ENCODE measurements at places on chromosomes 7 and 10.

GRCh38 chr7:4689668-4690067 is 7.6 kb downstream of the FOXK1 start:
- no peak for DNase-seq

GRCh38 chr10:56296618-56297017 is 64.4 kb downstream of the ZWINT start:
- no peak for DNase-seq

DNA sequence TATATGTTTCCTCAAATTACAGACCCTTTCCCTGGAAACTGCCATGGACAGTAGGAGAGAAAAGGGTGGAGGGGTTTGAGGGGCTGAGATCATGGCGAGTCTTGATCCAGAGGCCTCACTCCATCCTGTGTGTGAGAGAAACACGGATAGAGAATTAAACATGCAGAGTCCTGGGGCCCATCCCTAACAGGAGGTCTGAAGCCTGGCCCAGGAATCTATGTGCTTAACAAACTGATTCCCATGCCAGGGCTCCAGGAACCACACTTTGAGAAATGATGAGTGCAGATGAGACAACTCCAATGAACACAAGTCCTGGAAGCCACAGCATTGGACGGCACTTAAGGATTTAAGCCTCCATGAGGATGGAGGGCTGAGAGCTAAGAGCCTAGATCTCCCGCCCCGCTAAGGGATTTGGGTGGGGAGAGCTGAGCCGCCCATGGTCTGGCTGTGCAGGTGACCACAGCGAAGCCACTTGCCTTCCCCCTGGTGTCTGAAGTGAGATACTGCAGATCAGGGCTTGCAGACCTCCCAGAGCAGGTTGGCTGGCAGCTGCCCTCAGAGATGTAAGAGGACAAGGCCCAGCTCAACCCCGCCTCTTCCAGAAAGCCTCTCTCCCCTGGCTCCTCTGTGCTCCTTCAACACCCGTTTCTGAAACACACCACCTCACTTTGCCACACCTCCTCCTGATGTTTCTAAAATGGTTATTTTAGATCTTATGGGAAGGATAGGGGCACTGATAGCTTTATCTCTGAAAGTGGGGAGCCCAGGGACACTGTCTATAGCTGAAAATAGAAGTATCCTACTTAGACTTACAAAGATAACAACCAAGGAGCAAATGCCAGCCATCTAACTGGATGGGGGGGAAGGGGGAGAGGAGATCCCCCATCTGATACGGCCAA is 24.8 kb upstream of the EIF5AL1 start:
- no peak for DNase-seq

- no peak for DNase-seq
Observed at GRCh38 chr7:91270372-91270771, 6.1 kb downstream of the FZD1 start.

DNA sequence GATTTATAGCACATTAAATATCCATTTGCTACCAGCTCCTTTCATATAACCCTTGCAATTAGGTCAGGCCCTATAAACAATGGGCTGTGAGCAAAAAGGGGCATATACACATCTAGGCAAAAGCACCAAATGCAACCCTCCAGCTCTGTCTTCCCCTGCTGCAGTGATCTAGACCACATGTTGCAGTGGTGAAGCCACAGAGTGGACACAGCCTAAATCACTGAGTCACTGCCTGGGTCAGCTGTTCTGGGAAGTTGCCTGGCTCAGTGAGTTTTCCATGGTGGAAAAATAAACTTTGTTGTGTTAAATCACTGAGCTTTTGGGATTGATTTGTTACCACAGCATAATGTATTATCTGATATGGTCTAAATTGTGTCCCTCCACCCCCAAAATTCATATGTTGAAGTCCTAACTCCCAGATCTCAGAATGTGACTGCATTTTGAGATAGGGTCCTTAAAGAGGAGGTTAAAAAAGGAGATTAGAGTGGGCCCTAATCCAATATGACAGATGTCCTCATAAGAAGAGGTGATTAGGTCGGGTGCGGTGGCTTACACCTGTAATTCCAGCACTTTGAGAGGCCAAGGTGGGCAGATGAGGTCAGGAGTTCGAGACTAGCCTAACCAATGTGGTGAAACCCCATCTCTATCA is 70.4 kb downstream of the ZFAND4 start:
- DNase-seq = no peak

DNA sequence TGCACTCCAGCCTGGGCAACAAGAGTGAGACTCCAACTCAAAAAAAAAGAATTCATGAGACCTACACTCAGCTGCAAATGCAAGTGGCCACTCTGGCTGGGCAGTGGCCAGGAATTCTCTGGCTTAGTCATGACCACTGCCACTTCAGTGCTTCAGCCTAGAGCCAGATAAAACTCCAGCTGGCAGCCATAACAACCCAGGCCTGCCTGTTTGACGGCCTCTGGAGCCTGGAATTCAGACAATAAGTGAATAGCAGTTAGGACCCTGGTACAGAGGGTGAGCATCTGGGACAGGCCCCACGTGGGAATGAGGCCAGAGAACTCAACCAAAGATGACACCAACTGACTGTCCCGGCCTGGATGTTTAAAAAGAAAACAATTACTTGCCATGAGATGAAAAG is 18.9 kb downstream of the RCC1L start:
- DNase-seq = no peak

GRCh38 chr10:125409756-125410155 is 249.4 kb upstream of the CTBP2 start:
- DNase-seq = no peak

GRCh38 chr7:98956937-98957336 is 78.6 kb downstream of the TRRAP start:
- no peak for DNase-seq

GRCh38 chr10:25842146-25842545 is 91.9 kb upstream of the MYO3A start:
- no peak for DNase-seq

GRCh38 chr10:49509771-49510303 is 29.1 kb downstream of the ERCC6 start:
- no peak for DNase-seq

GRCh38 chr10:48554246-48554645 is 50.6 kb downstream of the ARHGAP22 start:
- no peak for DNase-seq

GRCh38 chr10:86632009-86632800 is 22.1 kb upstream of the OPN4 start:
- DNase-seq = no peak

DNA sequence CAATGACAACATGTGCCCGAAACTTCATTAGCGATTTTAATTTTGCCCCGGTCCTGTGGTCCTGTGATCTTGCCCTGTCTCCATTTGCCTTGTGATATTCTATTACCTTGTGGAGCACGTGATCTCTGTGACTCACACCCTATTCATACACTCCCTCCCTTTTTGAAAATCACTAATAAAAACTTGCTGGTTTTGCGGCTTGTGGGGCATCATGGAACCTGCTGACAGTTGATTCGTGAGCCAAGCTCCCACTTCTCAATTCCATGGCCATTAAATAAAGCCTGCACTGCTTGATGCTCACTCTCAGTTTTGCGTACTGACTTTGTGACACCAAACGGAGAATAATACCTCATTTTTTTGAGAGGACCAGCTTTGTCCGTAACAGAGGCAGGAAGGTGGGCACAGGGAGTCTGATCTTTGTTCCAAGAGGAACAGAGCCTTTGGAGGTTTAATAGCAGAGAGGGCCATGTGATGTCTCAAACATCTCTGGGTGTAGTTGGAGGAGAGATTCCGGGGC is 3.8 kb upstream of the ADAMTS14 start:
- no peak for DNase-seq

DNA sequence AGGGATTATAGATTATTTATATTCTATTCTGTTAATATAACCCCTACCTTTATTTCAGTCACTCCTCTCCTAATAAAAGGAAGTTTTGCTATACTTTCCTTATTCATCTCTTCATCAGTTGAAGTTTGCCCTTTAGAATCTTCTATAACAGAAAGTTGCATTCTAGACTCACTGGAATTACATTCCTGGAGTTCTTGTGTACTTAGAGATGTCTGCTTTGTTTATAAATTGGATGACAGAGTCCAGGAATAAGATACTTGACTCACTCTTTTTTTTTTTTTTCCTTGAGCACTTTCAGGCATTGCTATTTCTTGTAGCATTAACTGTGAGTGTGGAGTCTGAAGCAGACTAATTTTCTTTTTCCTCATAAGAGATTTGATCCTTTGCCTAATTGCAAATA is 640.8 kb downstream of the XPNPEP1 start:
- no peak for DNase-seq

DNA sequence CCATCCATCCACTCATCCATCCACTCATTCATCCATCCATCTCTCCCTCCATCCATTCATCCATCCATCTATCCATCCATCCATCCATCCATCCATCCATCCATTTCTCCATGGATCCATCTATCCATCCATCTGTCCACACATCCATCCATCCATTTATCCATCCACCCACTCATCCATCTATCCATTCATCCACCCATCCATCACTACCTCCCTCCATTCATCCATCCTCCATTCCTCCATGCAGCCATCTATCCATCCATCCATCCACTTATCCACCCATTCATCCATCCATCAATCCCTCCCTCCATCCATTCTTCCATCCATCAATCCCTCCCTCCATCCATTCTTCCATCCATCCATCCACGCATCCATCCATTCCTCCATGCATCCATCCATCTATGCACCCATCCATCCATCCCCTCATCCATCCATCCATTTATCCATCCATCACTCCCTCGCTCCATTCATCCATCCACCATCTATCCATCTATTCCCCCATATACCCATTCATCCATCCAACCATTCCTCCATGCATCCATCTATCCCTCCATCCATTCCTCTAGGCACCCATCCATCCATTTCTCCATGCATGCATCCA is 21.1 kb downstream of the ELN start:
- DNase-seq = no peak

DNA sequence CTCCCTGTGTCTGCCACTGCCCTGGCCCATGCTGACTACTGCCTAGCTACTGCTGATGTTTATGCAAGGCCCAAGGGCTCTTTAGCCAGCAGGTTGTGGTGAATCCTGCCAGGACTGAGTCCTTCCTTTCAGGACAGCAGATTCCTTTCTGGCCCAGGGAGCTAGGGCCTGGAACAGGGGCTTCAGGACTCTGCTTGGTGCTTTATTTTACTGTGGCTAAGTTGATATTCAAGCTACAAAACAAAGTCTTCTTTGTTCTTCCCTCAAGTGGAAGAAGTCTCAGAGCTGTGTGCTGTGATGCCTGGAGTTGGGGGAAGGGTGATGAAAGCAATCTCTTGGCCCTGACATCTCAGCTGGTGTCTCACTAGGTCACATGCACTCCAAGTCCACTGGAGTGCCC is 66.2 kb upstream of the NME8 start:
- no peak for DNase-seq

DNA sequence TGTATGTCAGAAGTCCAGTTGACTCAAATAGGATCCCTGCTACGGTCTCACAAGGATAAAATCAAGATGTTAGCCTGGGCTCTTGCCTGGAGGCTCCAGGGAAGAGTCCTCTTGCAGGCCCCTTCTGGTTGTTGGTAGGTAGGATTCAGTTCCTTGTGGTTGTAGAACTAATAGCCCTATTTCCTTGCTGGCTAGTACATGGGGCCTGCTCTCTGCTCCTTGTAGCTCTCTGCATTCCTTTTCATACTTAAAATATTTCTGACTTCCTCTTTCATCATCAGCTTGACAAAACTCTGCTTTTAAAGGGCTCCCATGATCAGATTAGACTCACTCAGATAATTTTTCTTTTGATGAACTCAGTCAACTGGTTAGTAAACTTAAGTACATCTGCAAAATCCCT is 756.7 kb downstream of the GATA3 start:
- DNase-seq = no peak

GRCh38 chr10:52146766-52147165 is 167.3 kb upstream of the DKK1 start:
- DNase-seq = no peak

GRCh38 chr7:137978464-137979237 is 23.2 kb downstream of the CREB3L2 start:
- no peak for DNase-seq
